ENCODE measurements at places on chromosomes 3 and 15. TPM values are rescaled to one million over a fixed set of nuclear protein-coding genes. Genes with fewer than 3 reads are reported as not detected.

DNA sequence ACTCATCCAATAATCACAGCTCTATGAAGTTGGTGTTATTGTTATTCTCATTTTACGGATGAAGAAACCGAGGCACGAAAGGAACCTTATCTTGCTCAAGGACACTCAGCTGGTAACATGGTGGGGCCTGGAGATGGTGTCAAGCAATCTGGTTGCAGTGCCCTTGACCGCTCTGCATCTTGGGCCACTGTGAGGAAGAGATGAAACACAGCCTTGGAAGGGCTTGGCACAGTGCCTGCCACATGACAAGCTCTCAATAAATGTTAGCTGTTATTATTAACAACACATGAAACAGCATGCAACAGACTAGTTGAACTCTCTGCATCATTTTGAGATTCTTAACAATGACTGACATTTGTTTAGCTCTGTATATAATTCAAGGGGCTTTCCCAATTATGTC is 10.1 kb upstream of the ITGA11 start:
- H3K4me3 ChIP-seq = no peak overlapping the region
- H3K27ac ChIP-seq = no peak overlapping the region
- no peaks in the 10 kb centered on the region for H3K4me1 ChIP-seq
- H3K27me3 ChIP-seq = peaks cover 14% of the 10 kb centered on the region

DNA sequence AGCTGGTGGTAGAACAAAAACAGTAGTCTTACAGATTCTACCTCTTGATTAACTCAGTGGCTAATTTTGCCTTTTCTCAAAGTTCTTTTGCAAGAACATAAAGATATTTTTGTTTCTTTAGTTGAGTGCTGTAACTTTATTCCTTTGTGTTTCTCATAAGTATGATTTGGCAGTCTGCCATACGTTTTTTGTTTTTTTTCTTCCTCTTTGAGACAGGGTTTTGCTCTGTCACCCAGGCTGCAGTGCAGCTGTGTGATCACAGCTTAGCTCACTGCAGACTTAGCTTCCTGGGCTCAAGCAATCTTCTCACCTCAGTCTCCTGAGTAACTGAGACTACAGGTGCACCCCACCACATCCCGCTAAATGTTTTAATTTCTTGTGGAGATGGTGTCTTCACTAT is 22.4 kb downstream of the B3GNT5 start:
- no peak overlapping the region for H3K27ac ChIP-seq
- peaks cover 9% of the 10 kb centered on the region for H3K36me3 ChIP-seq
- no peak for DNase-seq
- no peak overlapping the region for H3K4me3 ChIP-seq
- H3K27me3 ChIP-seq = no peaks in the 10 kb centered on the region

- H3K36me3 ChIP-seq = peaks cover 24% of the 10 kb centered on the region
- no peak overlapping the region for H3K27ac ChIP-seq
- no peak overlapping the region for H3K4me3 ChIP-seq
- peaks cover 4% of the 10 kb centered on the region for H3K4me1 ChIP-seq
- no peak for DNase-seq
- H3K27me3 ChIP-seq = no peaks in the 10 kb centered on the region
Observed at GRCh38 chr3:108215871-108216270, 6.4 kb downstream of the IFT57 start.

DNA sequence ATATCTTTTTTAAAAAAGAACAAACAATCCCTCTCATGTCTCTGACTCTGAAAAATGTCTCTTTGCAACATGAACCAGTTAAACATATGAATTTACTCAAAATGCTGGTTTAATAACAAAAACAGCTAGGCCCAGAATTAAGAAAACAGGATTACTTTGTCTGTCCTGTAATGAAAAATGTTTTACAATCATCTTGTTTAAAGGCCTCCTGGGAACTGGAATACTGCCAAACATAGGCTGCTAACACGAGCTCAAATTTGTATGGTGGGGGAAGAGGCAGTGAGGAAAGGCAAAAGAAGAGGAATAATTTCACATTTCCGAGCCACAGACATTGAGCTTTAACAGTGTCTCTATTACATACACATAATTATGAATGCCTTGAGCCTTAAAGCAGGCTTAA is 61.7 kb upstream of the PPIB start:
- no peak overlapping the region for H3K27ac ChIP-seq
- peaks cover 16% of the 10 kb centered on the region for H3K4me1 ChIP-seq
- no peak overlapping the region for H3K4me3 ChIP-seq
- DNase-seq = no peak
- no peaks in the 10 kb centered on the region for H3K36me3 ChIP-seq

The SAMD7 gene
- polyA plus RNA-seq = not detected

- peak; percentile 93 for DNase-seq
- H3K4me3 ChIP-seq = peak overlapping the region; percentile 95
- no peaks in the 10 kb centered on the region for H3K27me3 ChIP-seq
Observed at GRCh38 chr3:172040078-172040980, 951 bp downstream of the FNDC3B start.

The CSTA gene
- 0.67 TPM for polyA plus RNA-seq

GRCh38 chr3:125134952-125135351 is 77.6 kb downstream of the SLC12A8 start:
- H3K4me1 ChIP-seq = peaks cover 8% of the 10 kb centered on the region
- H3K36me3 ChIP-seq = no peaks in the 10 kb centered on the region
- no peaks in the 10 kb centered on the region for H3K27me3 ChIP-seq
- DNase-seq = no peak
- H3K4me3 ChIP-seq = no peak overlapping the region

The CHAC1 gene
- 49.0 TPM for polyA plus RNA-seq

GRCh38 chr3:110904520-110904890 is 167.1 kb upstream of the NECTIN3 start:
- no peak overlapping the region for H3K27ac ChIP-seq
- H3K4me3 ChIP-seq = no peak overlapping the region
- H3K36me3 ChIP-seq = no peaks in the 10 kb centered on the region
- peaks cover 10% of the 10 kb centered on the region for H3K4me1 ChIP-seq
- H3K27me3 ChIP-seq = no peaks in the 10 kb centered on the region
- DNase-seq = no peak

- no peak overlapping the region for H3K27ac ChIP-seq
- no peak overlapping the region for H3K4me3 ChIP-seq
- no peak for DNase-seq
- H3K4me1 ChIP-seq = no peaks in the 10 kb centered on the region
Observed at GRCh38 chr3:71087143-71088018, 496.1 kb downstream of the FOXP1 start.

DNA sequence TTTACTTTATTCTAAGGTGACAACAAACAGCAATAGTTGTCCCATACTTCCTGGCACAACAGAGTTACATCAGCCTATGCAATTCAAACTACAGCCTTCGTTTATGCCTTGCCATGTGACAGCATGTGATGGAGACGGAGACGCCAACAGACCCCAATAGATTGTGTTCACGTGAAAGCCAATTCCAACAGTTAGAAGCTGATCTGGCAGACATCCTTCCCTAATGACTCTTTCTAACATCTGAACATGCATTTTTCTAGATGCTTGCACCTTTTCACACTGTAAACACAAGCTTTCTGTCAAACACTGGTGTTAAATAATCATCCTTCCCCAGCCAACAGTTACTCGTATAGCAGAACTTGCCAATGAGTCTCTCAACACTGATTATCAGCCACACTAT is 694.4 kb upstream of the ALCAM start:
- H3K27me3 ChIP-seq = no peaks in the 10 kb centered on the region
- no peak overlapping the region for H3K27ac ChIP-seq
- no peaks in the 10 kb centered on the region for H3K36me3 ChIP-seq

DNA sequence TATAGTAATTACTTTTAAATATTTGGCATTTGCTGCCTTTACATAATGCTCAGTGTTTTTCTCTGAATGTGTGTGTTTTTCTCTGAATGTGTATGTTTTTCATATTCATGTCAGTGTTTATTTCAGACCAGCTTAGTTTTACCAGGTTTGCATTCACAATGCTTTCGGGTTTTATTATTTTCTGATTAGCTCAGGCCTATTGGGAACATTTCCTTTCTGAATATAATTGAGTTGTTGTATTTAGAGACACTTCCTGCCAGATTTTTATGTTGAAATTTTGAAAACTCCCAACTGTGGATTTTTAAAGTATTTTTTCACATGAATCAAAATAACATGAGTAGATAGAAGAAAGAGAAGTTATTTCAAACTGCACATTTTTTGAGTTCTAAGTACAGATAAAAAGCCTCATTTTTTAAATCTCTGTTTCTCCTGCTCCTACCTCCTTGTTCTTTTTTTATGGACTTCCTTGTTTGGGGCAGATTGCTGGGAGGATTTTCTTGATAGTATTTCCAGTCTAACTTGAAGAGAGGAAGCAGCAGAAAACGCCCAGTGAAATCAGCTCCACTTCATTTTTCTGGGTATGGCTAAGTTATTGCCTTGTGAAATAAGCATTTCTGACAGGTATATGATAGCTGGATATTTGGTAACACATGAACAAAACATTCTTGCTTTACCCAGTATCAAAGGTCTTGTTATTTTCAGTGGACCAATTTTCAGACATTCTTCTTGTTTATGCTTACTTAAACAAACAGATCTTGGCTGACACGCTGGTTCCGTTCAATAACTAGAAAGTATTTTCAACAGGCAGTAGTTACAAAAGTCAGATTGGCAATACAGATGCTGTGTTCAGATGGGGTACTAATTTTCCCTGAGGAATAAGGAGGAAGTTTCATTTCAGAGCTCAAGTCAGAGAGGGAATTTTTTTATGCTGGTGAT is 70.7 kb downstream of the RIOX2 start:
- no peak for DNase-seq
- H3K27me3 ChIP-seq = no peaks in the 10 kb centered on the region
- peaks cover under 1% of the 10 kb centered on the region for H3K36me3 ChIP-seq
- H3K4me1 ChIP-seq = no peaks in the 10 kb centered on the region
- H3K27ac ChIP-seq = peak overlapping the region; percentile 25
- peak overlapping the region; percentile 9 for H3K4me3 ChIP-seq

DNA sequence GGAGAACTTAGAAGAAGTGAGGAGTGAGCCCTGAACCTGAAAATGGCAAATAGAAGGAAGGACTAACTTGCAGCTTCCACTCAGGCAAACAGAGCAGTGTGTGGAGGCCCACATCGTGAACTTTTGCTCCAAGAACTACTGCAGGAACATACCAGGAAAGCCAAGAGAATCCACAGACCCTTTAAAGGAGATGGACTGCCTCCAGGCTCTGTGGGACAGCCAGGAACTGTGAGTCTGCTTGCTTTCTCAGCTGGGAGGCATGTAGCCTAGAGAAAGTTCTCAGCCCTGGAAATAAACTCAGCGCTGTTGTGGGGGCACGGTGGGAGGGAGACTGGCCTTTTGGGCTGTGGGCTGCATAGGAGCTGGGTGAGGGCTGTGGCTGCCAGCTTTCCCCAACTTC is 93.0 kb downstream of the SNRK start:
- no peaks in the 10 kb centered on the region for H3K36me3 ChIP-seq
- no peaks in the 10 kb centered on the region for H3K4me1 ChIP-seq
- H3K4me3 ChIP-seq = no peak overlapping the region
- no peaks in the 10 kb centered on the region for H3K27me3 ChIP-seq

DNA sequence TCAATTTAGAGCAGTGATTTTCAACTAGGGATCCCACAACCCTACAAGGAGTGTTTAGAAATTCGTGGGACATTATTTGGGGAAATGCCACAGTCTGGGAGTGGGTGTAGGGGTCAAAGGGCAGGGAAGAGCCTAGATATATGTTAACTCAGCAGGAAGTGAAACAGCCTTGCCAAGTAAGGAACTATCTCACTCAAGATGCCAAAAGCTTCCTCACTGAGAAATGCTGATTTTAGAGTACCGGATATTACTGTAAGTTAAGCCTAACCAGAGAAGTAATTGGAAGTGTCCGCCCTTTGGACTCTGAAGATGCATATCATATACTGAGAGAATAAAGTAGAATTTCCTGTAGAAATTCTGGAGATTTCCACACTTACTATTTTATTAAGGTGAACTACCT is 158.6 kb downstream of the BBX start:
- H3K27me3 ChIP-seq = no peaks in the 10 kb centered on the region
- peaks cover 19% of the 10 kb centered on the region for H3K4me1 ChIP-seq
- no peak overlapping the region for H3K4me3 ChIP-seq
- DNase-seq = no peak
- H3K36me3 ChIP-seq = no peaks in the 10 kb centered on the region
- H3K27ac ChIP-seq = no peak overlapping the region

GRCh38 chr3:119428538-119428937 is 34.9 kb downstream of the TMEM39A start:
- DNase-seq = no peak
- H3K36me3 ChIP-seq = peaks cover 50% of the 10 kb centered on the region
- H3K27me3 ChIP-seq = no peaks in the 10 kb centered on the region
- H3K4me3 ChIP-seq = no peak overlapping the region
- no peak overlapping the region for H3K27ac ChIP-seq
- H3K4me1 ChIP-seq = no peaks in the 10 kb centered on the region

The UNC45A gene
- polyA plus RNA-seq = 11.2 TPM

All from psoas muscle (tissue), 8 donors.